Memory B cell (primary cell): ENCODE measurements at places on chromosomes 16 and 17.

GRCh38 chr17:39580082-39580468, 27.6 kb downstream of the NEUROD2 start:
- no peak overlapping the region for H3K27ac ChIP-seq
- peaks cover 12% of the 10 kb centered on the region for H3K36me3 ChIP-seq

GRCh38 chr16:29745853-29746345, at the start of gene C16orf54:
TSS of gene C16orf54 (minus strand) at chr16:29745990. CDS start at chr16:29744951, 1,039 bp downstream.
- peaks cover 23% of the 10 kb centered on the region for H3K36me3 ChIP-seq
- H3K4me1 ChIP-seq, result peaks cover 33% of the 10 kb centered on the region
- DNase-seq, result peak; percentile 89
- H3K27ac ChIP-seq, result peak within 1 kb of the TSS; percentile 98
- H3K4me3 ChIP-seq, result peak within 1 kb of the TSS; percentile 98

- peaks cover 10% of the 10 kb centered on the region for H3K4me1 ChIP-seq
- no peak overlapping the region for H3K4me3 ChIP-seq
- H3K27ac ChIP-seq, result peak overlapping the region; percentile 35
- DNase-seq, result no peak
These were observed 66.8 kb downstream of the NDE1 start for GRCh38 chr16:15716694-15717447.

- DNase-seq, result no peak
- H3K36me3 ChIP-seq, result no peaks in the 10 kb centered on the region
- peaks cover 6% of the 10 kb centered on the region for H3K27me3 ChIP-seq
These were observed 126.3 kb upstream of the IRX3 start for GRCh38 chr16:54412777-54413455.

DNA sequence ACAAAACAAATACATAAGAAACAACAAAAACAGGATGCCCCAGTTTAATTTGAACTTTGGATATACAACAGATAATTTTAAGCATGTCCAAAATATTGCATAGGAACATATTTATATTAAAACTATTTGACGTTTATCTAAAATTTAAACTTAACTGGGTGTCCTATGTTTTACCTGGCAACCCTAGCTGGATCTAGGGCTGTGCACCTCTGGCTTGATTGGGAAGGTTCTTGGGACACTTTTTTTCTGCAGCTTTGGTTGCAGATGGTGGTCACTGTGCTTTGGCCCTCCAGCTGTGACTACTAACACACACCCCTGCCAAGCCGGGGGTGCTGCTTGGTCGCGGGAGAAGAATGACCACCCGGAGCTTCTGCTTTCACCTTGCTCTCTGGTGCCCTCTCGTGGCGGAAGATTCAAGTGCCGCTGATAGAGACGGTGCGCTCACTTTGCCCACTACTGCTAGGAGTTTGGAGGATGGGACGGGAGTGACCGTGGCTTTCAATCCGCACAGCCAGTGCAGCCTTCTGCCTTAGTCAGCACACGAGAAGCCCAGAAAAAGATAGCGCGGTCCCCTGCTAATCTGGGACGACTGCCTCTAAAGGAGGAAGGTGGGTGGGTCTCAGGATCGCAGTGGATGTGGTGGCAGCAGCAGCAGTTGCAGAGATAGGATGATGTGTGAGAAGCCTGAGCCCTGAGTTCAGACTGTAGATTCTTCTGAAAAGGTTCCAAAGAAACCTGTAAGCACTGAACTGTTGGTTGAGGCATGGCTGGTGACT, 6.7 kb downstream of the SPACA3 start:
- H3K36me3 ChIP-seq, result no peaks in the 10 kb centered on the region
- H3K4me3 ChIP-seq, result no peak overlapping the region
- no peak overlapping the region for H3K27ac ChIP-seq
- peaks cover 10% of the 10 kb centered on the region for H3K27me3 ChIP-seq
- peak; percentile 70 for DNase-seq

DNA sequence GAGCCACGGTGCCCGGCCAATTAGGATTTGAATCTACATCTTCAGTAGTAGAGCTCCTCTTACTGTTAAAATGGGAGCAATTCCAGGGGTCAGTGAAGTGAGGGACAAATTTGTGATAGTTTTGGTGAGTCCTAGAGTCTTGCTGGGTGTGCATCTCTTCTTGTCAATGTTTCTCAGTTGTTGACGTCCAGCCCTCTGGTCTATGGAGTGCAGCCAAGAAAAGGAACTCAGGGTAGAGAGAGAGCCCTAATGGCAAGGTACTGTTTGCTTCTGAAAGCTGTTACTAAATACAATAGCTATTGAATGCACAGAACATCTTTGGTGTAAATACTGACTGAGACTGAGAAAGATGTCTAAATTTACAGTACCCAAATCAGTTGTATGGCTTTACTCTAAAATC, 282.5 kb upstream of the SALL1 start:
- H3K4me1 ChIP-seq, result no peaks in the 10 kb centered on the region
- DNase-seq, result no peak
- H3K36me3 ChIP-seq, result no peaks in the 10 kb centered on the region
- H3K27me3 ChIP-seq, result no peaks in the 10 kb centered on the region

DNA sequence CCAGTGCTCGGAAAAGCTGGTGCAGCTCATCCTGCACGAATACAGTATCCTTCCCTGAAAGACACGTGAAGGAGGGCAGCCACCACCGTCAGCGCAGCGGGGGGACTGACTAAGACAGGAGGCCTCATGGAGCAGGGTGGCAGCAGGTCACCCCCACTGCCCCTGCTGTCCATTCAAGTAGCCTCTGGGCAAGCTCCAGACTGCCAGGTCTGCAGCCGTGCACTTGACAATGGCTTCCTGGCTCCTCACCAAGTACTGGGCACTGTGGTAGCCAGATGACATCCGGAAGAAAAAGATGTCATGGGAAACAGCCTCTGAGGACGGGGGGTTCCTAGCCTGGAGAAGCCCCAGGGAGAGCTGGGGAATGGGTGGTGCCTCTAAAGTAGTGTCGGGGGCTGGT, 7.9 kb upstream of the MYO15A start:
- H3K36me3 ChIP-seq, result peaks cover 9% of the 10 kb centered on the region
- DNase-seq, result no peak
- H3K27me3 ChIP-seq, result no peaks in the 10 kb centered on the region
- H3K4me1 ChIP-seq, result peaks cover 16% of the 10 kb centered on the region

- H3K36me3 ChIP-seq, result peaks cover 7% of the 10 kb centered on the region
- DNase-seq, result peak; percentile 92
- peaks cover 22% of the 10 kb centered on the region for H3K4me1 ChIP-seq
These were observed 6.6 kb downstream of the TRAF4 start for GRCh38 chr17:28750178-28751047.

GRCh38 chr17:47733674-47734410, 806 bp downstream of the TBX21 start:
- H3K27me3 ChIP-seq, result no peaks in the 10 kb centered on the region
- peaks cover 32% of the 10 kb centered on the region for H3K4me1 ChIP-seq
- H3K4me3 ChIP-seq, result peak overlapping the region; percentile 98

GRCh38 chr16:85258629-85259028, 146.4 kb upstream of the CIBAR2 start:
- no peaks in the 10 kb centered on the region for H3K36me3 ChIP-seq
- H3K27me3 ChIP-seq, result peaks cover 22% of the 10 kb centered on the region
- no peak for DNase-seq
- no peak overlapping the region for H3K27ac ChIP-seq
- H3K4me1 ChIP-seq, result peaks cover 17% of the 10 kb centered on the region

DNA sequence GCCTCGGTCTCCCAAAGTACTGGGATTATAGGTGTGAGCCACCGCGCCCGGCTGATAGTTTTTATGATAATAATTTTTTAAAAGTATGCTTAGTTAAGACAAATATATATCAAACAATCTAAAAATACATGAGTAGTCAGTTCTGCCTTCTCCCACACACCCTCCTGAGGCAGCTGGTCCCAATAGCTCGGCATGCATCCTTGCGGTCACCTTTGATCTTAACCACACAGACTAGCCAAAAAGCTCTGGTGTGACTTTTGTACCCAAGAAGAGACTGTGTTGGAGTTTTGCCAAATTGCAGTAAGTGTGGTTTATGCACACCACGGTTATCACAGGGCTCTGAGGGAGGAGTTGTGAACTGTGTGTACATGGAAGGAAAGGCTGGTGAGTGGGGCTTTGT, 25.6 kb downstream of the ATP6V0A1 start:
- H3K4me1 ChIP-seq, result peaks cover 3% of the 10 kb centered on the region
- H3K36me3 ChIP-seq, result peaks cover 25% of the 10 kb centered on the region
- H3K27ac ChIP-seq, result no peak overlapping the region
- no peak for DNase-seq
- no peaks in the 10 kb centered on the region for H3K27me3 ChIP-seq

- no peak overlapping the region for H3K4me3 ChIP-seq
- no peaks in the 10 kb centered on the region for H3K36me3 ChIP-seq
- peaks cover 37% of the 10 kb centered on the region for H3K27me3 ChIP-seq
- H3K4me1 ChIP-seq, result peaks cover 18% of the 10 kb centered on the region
These were observed 1.9 kb upstream of the CPD start for GRCh38 chr17:30376621-30377452.
